ENCODE measurements at places on chromosomes 12 and 14.

DNA sequence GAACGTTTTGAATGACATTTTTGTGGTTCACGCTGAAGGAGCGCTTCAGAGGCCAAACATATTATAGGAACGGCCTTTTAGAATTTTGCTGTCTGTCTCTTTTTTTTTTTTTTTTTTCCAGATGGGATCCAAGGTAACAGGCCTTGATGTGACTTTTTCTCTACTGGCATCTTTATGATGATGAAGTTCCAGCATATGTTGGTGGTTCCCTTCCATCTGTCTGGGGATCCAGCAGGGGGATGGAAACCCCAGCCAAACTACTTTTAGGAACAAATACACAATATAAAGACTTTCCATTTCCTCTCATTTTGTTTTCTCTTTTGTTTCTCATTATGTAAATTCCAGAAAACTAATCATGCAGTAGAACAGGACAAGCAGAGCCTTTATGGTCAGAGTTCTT is 239.3 kb upstream of the PRICKLE1 start:
- DNase-seq: no peak

GRCh38 chr12:1666685-1667162 is 24.1 kb upstream of the ADIPOR2 start:
- no peak for DNase-seq

DNA sequence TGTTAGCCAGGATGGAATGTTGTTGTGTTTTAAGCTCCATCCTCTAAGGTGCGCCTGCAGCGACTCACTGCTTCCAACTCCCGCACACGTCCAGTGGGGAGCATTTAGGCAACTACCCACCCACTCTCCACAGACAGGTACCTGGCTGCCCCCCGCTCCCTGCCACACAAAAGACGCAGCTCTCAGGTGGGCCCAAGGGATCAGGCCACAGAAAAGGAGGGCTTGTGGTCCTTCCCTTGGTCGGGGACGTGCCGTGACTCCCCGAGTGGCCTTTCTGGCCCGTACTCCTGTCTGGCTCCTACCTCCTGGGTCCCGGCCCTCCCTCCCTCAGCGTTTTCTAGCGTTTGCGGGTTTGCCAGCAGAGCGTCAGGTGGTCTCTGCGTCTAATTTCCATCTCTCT is 16.2 kb downstream of the TEDC1 start:
- DNase-seq: no peak

- no peak for DNase-seq
Measured at GRCh38 chr14:52076334-52076733, 7.5 kb upstream of the NID2 start.

GRCh38 chr12:123164222-123164621 is 13.3 kb upstream of the PITPNM2 start:
- DNase-seq: no peak

DNA sequence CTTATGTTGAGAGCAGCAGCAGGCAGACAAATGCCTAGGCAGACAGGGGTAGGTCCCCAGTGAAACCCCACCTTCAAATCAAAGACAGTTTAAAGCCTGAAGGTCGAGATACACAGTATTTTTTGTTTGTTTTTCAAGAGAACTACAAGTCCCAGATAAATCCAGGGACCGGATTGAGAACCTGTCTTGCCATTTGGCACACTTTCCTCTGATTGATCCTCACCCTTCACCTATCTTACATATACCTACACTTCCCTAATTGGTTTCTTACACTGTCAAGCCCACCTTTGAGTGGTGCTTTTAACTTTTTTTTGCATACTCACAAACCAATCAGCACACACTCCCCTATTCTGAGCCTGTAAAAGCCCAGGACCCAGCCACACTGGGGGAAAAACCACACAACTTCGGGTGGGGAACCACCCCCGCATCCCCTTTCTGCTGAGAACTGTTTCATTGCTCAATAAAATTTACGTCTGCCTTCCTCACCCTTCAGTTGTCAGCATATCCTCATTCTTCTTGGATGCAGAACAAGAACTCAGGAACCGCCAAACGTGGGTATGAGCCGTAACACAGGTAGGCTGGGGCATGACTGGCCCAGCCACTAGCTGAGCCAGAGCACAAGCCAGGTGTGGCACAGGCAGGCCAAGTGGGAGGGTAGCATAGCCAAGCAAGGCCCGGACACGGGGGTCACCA is 11.1 kb downstream of the DICER1 start:
- DNase-seq: no peak

GRCh38 chr14:52272375-52272774 is 4.9 kb downstream of the PTGDR start:
- no peak for DNase-seq

- peak; percentile 38 for DNase-seq
Measured at GRCh38 chr12:8127138-8127537, 3.7 kb downstream of the CLEC4A start.

- no peak for DNase-seq
Measured at GRCh38 chr12:114302117-114302516, 103.8 kb downstream of the TBX5 start.

- no peak for DNase-seq
Measured at GRCh38 chr14:53894456-53894855, 62.2 kb downstream of the BMP4 start.

DNA sequence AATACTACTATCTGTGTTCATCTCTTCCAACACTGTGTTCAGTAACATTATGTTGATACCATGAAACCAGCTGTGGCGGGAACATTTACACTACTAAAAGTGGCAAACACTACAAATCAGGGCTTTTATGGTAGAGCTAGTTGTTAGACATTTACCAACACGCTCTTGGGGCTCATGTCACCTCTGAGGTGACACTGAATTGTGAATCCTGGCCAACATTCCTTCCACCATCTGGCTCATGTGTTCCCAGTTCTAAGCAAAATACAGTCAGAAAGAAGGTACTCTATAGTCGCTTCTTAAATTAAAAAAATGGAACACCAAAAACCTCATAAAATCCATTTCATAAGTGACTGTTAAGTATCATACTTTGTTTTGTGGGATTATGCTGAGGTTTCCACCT is 436.6 kb downstream of the FUT8 start:
- no peak for DNase-seq

DNA sequence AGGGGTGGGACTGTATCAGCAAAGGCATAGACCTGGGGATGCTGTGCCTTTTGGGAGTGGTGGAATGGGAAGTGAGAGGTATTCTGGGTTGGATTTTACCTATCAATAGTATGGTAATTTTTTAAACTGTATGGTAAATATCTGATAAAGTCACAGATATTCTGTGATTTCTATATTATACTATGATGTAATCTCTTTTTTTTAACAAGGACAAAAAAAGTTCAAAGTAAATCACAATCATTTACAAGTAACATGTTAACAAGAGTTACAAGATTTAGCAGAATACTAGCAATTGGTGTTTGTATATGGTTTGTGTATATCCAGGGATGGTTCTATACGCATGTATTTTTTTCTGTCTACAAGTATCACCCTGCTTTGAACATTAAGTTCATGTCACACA is 56.0 kb downstream of the BMAL2 start:
- DNase-seq: no peak

DNA sequence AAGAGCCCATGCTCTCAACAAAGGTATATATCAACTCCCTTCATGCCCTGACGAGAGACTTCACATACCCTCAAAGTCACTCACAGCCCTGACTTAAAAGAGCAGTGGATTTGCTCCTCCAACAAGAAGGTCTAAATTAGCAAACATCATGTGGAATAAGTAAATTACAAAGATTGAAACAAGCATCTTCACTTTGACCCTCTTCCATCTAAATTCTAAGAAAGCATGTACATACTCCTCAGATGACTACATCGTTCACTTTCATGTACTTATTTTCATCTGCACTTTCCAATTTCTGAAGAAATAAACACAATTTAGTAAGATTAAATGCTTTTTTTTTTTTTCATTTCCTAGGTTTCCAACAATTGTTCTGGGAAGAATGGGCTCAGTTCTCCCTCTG is 38.6 kb upstream of the KRR1 start:
- no peak for DNase-seq

DNA sequence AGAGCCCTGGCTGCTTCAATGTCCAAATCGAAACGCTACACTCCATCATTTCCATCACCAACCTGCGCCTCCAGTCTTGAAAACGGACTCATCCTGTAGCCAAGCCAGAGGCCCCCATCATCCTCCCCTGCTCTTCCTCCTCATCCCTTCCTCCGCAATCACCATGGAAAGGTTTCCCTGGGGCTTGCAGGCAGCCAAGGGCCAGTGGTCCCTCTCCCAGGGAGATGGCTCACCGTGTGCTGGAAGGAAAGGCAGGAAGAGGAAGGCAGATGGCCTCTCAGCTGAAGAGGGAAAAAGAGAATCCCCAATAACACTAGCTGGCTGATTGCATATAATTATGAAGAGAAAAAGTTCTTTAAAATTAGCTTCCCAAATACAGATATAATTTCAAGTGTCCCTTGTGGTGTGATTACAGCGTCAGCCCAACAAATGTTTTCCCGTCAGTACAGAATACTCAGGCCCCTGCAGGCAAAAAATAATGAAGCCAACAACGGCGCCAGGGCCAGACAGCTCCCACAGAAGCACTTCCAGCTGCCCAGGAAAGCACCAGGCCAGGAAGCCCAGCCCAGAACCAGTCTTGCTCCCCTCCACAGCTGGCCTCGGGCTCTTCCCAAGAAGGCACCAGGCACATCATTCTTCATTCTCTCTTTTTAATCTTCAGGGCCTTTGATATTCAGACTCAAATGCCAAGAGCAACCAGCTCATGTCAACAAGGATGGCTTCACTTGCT is 24.7 kb downstream of the ITPK1 start:
- DNase-seq: no peak

- no peak for DNase-seq
Measured at GRCh38 chr12:68850390-68850789, 42.4 kb downstream of the MDM2 start.

GRCh38 chr12:130286741-130287440 is 50.8 kb upstream of the PIWIL1 start:
- DNase-seq: no peak

DNA sequence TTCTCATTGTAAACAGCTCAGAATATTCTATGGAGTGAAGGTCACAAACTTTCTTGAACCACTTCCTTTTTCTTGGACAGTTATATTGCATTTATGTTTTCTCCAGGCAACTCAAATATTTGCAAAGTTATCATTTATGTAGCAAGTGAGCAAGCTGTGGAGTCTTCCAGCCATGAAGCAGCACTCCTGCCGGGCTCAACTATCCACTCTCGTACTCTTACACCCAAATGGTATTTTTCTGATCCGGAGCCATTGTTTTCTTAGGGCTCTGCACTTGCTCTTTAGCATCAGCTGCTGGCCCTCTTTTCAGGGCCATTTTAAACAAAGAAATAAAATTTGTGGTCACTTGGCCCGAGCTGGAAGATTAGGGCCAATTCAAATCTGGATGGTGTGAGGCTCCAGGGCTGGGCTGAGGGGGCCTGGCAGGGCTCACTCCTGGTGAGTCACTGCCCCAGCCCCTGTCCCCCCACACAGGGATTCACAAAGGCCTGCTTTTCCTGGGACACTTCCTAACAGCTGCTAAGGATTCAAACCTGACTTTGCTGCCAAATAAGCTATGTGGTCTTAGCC is 19.7 kb downstream of the SYNE3 start:
- no peak for DNase-seq

DNA sequence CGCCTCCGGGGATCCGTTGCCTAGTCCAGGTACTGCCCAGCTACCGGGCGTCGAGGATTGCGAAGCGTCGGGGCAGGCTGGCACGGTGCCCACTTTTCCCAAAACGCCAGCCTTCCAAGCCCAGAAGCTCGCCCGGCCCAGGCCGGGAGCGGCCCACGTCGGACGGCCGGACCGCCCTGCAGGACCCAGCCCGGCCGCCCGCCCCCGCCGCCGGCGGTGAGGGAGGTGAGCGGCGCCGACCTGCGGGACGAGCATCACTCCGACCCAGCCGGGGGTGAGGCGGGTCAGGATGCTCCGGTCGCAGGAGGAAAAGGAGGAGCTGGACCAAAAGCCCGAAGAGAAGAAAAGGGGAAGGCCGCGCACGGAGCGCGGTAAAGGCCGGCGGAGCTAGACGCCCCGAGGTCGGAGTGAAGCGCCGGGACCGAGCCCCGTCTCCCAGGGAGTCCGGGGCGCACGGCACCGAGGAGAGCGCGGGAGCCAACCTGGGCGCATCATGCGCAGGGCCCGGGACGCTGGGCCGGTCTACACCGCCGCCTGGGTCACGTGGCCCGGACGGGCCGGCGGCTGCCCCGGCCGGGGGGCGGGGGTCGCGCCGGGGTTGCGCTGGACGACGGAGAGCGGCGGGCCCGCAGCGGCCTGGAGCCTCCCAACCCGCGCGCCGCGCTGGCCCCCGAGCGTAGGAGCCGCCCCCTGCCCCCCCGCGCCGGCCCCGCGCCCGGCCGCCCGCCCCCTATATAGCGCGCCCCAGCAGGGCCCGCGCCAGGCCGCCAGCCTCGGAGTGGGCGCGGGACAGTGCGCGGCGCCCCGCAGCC is at the start of gene AQP5:
Gene AQP5, plus strand, starts transcription at position 762 of the 812 bp plus-strand sequence. CDS start 146 bp downstream, outside the sequence.
- no peak for DNase-seq

DNA sequence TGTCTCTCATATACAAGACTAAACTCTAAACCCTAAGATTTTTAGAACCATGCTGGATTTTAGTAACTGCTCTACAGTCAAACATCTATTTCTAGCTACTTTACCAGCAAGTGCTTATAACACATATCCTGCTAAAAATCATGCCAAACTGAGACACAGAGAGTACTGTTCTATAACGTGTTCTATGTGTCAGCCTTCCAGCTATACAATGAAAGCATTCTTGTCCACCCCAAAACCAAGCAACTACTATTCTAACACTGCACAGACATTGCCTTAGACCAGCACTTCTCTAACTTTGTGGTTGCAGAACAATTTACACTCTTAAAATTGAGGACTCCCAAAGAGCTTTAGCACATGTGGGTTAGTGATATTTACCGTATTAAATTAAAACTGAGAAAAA is 85.7 kb downstream of the SPPL3 start:
- no peak for DNase-seq

GRCh38 chr14:105088812-105089745 is 23.8 kb upstream of the GPR132 start:
- no peak for DNase-seq

DNA sequence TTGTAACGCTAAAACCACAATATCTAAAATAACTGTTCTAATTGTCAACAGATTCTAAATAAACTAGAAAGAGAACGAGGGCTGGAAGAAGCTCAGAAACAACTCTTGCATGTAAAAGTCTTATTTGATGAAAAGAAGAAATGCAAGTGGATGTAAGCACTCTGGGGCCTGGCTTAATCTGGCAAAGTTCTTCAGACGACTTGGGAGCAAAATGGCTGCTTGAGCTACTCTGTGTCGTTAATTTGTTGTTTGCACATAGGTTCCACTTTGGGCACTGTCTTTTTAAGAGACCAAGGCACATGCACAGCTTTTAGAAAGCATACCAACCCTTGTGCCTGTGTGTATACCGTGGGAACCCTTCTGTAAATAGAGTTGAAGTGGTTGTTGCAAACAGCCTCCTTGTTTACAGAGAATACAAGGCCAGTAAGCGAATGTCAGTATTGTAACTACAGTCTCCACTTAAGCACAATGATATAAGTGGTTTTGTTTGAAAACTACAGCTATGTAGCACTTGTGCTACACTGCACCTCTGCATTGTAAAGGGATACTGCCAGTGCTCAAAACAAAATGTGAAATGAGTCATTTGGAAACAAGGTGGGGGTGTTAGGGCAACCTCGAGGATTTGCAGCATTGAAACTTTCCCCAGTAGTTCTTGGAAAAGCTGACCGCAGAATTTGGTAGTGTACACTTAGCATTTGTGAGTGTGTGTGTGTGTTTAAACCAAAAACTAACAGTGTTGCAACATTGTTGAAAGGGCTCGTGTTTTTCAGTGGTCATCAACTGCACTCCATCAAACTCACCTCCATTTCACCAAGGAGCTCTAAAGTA is 154.3 kb downstream of the CEP83 start:
- DNase-seq: no peak
